ENCODE measurements at places on chromosomes 11 and 22.

- DNase-seq = no peak
Observed at GRCh38 chr22:32814285-32814860, 12.9 kb downstream of the TIMP3 start.

GRCh38 chr11:44208976-44209603 is 100.8 kb downstream of the ALX4 start:
- DNase-seq = no peak

GRCh38 chr22:27685515-27685914 is 116.0 kb downstream of the MN1 start:
- no peak for DNase-seq

GRCh38 chr11:14584035-14584363 is 59.6 kb upstream of the PDE3B start:
- no peak for DNase-seq

DNA sequence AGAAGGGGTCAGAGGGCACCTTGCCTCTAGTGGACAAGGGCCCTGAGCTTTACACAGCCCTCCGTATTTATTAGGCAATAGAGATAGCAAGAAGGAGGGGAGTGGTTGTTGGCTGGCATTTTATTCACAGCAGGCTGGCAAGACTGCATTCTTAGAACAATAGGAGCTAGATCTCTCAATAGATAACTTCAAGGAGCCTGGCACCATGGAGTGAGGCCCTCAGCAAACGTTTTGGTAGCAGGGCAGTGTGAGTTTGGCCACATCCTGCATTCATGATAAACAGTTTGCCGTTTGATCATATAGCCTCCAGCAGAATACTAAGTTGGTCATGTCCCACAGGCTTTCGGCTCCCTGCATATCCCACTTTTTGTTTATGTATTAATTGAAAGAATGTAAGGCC is 31.6 kb downstream of the OR10A6 start:
- no peak for DNase-seq

DNA sequence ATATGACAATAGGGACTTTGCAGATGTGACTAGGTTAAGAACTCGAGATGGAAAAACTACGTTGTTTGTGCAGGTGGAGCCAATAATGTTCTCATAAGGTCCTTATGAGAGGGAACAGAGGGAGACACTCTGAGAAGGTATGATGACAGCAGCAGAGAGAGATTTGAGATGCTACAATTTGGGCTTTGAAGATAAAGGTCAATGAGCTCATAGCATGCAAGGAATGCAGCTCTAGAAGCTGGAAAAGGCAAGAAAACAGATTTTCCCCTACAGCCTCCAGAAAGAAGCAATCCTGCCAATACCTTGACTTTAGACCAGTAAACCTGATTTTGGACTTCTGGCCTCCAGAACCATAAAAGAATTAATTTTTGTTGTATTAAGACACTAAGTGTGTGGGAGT is 21.1 kb downstream of the FAM76B start:
- DNase-seq = no peak

DNA sequence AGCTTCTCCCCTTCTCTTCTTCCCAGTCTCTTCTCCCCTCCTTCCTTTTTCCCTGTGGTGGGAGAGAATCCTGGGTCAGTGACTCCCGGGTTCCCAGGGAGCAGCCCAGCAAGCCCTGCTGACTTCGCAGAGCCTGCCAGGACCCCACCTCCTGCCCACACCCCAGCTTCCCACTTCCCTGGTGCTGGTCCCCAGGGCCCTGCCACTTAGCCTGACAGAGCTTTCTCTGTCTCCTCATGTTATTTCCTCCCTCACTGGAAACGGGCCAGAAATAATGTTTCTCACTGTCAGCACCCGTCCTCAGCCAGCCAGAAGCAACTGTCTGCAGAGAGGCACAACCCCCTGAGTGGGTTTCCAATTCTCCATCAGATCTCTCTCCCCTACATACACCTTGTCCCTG is 27.1 kb downstream of the C11orf96 start:
- DNase-seq = peak; percentile 55

GRCh38 chr11:14656536-14657457 is 13.2 kb downstream of the PDE3B start:
- DNase-seq = no peak

DNA sequence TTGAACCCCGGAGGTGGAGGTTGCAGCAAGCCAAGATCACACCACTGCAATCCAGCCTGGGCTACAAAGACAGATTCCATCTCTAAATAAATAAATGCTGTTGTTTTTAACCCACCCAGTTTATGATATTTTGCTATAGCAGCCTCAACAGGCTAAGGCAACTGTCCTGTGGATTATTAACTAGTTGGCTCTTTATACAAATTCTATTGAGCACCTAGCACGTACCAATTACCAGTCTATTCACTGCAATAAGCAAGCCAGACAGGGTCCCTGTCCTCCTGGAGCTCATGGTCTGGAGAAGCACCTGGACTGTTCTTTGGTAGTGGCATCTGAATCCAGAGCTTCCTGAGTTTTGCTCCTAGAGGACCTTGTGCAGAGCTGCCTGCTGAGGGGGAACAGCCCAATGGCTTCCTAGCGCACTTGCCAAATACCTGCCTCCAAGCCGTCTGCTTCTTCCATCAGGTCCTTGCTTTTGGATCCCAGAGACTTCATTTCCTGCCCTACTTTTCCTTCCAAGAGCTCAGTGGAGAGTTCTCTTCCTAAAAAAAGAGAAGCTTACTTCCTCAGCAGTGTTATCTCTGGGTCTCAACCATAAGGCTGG is 49.9 kb upstream of the MICAL2 start:
- DNase-seq = no peak

DNA sequence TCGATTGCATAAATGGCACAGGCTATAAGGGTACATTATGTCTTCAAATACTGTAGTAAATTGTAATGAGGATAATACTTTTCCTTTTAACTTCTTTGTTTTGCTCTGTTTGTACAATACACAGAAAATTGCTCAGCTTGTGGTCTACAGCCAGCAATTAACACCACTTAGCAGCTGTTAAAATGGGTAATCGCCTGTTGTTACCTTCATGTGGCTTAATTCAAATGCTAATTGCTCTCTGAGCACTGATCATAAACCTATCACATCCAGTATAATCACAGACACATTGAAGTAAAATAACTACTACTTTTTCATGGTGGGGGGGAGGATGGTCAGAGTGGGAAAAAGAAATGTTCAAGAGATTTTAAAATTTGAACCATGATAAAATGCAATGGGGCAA is 1164.1 kb upstream of the CNTN5 start:
- DNase-seq = no peak

DNA sequence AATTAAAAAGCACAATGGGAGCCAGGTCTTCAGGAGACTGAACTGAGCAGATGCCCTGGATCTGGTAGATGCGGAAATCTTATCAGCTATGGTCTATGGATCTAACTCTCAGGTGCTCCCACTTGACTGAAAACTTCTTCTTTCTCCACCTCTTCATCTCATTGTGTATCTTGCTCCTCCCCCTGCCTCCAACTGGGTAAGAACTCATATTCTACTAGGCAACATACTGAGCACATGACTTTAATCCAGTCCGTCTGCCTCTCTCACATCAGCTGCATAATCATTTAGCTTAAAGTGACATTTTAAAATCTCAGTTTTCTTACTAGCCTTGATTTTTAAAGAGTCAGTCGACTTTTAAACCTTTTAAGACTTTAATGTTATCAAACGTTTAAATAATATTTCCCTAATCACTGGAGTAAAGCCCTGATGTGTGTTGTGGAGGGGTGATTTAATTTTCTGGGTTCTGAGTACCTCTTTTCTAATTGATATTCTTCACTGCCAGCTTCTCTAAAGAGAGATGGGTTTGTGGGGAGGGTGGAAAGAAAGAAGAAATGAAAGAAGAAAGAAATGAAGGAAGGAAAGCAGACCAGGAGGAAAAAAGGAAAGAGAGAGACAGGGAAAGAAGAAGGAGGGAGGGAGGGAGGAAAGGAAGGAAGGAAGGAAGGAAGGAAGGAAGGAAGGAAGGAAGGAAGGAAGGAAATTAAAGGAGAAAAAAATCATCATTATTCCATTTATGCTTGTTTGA is 592.8 kb upstream of the ARHGAP42 start:
- no peak for DNase-seq

GRCh38 chr22:19057539-19057938 is 64.7 kb downstream of the DGCR2 start:
- DNase-seq = no peak

- DNase-seq = peak; percentile 30
Observed at GRCh38 chr22:19855504-19856409, 1.1 kb upstream of the GNB1L start.
